ENCODE measurements at places on chromosomes 2 and 18.
A peak's percentile ranks its signal among the peaks of the same experiment; 100 is the strongest.

DNA sequence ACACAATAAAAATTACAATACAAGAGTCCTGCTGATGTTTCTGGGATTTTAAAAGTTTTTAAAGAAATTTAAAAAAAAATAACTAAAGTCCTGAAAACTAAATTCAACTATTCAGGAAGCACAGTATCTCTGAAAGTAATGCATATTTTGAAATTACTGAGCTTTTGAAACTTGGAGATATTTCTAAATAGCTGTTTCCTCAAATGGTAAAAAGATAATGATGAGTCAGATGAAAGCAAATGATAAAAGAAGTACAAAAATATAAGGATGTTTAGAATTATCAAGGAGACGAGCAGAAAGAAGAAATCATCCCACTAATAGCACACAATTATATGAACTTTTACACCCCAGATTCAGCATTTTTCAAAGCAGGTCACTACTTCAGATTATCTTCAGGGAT is 90.2 kb upstream of the SLC25A52 start:
- DNase-seq, result no peak

GRCh38 chr2:104433657-104434056 is 420.3 kb upstream of the POU3F3 start:
- no peak for DNase-seq

DNA sequence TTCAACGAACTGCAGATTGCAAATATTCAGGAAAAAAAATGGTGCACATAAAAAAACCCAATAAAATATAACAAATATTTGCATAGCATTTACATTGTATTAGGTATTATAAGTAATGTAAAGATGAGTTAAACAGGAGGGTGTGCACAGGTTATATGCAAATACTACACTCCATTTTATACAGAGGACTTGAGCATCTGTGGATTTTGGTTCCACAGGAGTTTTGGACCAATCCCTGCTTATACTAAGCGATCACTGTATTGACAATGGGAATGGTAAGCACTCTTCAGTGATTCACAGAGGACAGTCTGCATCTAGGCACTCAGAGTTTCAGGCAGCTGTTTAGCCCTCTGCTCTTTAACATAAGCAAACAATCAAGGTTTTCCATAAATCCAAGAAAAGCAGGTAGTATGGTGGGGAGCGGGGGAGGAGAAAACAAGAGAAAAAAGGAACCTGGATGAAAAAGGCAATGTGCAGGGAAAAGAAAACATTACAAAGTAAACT is 206.0 kb upstream of the PARD3B start:
- DNase-seq, result no peak

DNA sequence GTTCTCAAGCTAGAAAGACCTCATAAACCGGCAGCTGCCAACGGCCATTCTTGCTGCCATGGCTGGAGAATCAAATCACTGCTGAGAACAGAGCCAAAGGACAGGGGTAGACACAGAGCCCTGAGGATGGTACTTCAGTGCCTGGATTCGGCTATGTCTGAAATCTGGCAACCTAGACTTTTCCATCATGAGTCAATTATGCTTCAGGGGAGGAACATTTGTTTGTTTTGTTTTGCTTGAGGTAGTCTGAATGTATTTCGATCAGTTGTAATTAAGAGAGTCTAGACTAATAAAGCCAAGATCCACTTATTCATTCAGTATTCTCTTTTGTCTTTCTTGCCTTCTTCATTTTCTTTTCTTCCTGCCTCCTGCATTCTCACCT is 122.8 kb upstream of the SH3BP4 start:
- no peak for DNase-seq

DNA sequence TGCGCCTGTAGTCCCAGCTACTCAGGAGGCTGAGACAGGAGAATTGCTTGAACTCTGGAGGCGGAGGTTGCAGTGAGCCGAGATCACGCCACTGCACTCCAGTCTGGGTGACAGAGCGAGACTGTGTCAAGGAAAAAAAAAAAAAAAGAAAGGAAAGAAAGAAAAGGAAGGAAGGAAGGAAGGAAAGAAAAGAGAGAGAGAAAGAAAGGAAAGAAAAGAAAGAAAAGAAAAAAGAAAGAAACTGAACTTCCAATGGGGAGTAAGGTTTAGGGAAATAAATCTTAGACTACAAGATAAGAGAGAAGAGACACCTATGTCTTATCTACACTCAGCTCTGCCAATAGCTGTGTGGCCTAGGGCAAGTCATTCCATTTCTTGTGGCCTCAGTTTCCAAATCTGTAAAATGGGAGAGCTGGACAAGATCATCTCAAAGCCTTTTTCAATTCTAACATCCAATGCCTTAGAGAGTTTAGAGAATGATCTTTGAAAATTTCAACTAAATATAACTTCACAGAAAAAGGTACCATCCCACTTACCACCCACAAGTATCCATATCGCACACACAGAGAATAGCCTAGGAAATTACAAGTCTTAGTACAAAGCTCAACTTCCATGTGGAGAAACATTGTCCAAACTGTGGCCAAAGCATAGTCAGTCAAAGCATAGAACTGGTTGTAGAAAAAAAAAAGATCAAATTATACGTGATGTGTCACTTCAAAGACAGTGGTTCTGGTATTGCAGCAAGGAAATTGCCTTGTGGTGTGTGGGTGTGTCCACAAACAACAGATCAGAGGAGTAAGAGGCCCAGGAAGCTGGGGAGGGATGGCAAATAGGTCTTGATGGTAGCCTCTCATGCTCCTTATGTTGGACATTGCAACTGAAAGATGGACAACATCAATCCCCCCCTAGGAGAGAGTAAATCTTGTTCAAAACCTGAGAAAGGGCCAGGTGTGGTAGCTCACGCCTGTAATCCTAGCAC is 42.4 kb downstream of the SLC14A2 start:
- peak; percentile 43 for DNase-seq

DNA sequence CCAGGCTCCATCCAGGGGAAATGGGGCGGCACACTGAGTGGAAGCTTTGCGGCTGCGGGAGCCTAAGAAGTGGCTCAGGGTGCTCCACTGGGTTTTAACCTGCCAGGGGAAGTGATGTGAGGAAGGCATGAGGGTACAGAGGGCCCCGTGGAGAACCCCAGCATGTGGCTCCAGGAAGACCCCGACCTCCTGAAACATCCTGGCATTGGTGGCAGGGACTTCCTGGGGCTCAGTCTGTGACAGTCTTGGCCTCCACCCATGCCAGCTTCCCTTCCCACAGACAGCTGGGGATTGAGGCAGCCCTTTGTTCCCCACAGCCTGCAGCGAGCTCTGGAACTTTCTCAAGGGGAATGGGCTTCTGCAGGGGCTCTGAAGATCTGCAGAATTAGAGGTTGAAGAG is 146.6 kb downstream of the TNS1 start:
- DNase-seq, result no peak

GRCh38 chr2:45994060-45994459 is 303.1 kb upstream of the EPAS1 start:
- no peak for DNase-seq

DNA sequence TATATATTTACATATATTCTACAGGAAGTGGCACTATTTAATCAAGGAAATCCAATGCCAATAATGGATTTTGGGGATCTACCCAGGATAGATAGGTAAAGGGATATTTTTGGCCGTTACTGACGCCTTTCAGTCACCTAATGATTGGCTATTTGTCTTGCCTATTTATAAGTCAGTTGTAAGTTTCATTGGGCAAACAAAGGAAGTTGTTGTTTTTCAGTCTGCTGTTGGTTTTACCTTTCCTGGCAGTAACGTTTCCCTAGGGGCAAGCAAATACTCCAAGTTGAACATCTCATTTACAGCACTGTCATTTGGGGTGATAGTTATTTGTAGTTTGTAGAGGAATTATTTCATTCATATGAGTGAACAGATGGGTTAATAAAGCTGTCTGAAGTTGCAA is 17.0 kb upstream of the LANCL1 start:
- DNase-seq, result no peak

DNA sequence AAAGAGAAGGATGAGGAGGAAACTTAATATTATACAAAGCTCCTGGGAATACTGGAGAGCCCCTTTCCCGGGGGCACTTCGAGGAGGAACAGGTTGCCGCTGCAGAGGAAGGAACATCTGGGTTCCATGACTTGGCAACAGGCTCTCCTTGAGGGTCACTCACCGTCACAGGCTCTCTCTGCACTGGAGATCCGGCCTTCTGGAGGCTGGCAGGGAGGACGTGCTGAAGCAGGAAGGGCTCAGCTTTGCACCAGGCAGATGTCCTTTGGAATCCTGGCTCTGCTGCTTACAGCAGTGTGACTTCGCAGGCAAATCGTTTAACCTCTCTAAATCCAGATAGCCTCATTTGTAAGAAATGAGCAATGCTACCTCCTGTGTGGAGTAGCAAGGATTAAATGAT is 2.9 kb upstream of the DPYSL5 start:
- DNase-seq, result no peak

DNA sequence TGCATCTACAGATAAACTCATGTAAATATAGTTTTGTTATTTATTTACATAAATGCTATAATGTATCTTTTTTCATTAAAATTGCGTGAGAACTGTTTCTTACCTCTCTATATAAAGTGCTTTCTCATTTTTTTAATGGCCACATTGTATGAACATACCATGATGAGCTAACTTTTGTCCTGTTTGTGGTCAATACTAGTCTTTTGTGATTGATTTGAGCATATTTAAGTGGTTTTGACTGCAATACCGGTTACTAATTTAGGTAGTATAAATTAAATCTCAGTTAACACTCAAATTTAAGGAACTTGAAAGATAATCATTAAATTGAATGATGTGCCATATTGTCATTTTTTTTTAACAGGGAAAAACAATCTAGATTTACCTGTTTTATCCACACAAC is 108.2 kb downstream of the HAUS1 start:
- no peak for DNase-seq

- DNase-seq, result no peak
Observed at GRCh38 chr2:11996618-11997017, 250.2 kb downstream of the LPIN1 start.

DNA sequence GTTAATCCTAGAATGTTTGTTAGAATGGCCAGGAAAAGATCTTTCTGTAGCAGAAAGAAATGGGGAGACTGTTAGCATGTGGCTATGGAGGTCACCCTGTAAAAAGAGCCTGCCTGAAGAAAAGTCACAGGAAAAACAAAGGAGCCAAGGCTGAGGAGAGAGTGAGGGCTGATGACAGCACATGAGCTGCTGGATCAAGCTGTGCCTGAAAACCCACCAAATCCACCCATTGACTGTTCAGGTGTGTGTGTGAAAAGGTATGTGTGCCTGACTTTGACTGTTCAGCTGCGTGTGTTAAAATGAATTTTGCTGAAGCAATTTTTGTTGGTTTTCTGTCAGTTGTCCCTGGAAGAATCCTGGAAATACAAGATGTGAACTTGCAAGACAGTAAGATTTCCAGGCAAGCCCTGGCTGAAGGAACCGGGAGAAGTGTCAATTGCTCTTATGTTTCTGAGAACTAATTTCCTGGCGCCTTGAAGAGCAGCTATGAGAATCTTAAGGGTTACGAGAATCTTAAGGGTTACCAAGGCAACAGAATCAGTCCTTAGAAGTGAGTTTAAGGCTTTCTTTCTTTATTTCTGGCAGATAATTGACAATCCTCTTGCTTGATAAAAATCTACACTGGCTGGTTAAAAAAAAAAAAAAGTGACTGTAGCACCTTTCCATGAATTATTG is 73.0 kb upstream of the LGALSL start:
- no peak for DNase-seq

DNA sequence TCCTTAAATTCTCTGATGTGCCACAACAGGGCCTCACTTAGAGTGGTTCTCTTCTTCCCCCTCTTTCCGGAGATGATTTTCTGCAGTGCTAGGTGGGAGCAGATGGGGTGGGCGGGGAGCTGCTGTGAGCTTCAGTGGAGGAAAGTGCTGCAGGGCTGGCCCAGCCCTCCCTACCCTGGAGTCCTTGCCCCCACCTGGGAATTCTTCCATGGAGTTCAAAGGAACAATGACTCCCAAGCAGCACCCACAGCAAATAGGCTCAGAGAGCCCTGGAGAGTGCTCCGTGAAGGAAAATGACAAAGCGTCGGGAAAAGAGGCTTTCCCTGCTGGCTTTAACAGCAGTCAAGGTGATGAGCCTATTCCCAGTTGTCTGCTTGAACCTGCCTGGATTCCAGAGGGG is 28.8 kb downstream of the LOXHD1 start:
- DNase-seq, result no peak

DNA sequence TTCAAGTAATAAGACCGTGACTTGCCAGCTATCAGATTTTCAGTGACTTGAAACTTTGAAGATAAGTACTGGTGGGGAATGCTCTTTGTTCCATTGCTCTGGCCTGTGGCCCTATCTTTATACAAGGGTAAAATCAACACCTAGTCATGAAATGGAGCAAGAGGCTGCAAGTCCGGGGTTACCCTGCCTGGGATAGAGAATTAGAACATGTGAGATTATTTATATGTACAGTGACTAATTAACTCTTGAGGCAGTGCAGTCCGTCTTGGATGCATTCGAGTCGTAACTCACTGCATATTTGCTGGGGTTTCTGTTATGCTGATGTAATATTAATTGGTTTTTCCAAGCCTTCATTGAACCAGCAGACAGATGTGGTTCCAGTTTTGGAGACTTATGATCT is 105.8 kb upstream of the LYPD6 start:
- DNase-seq, result no peak

DNA sequence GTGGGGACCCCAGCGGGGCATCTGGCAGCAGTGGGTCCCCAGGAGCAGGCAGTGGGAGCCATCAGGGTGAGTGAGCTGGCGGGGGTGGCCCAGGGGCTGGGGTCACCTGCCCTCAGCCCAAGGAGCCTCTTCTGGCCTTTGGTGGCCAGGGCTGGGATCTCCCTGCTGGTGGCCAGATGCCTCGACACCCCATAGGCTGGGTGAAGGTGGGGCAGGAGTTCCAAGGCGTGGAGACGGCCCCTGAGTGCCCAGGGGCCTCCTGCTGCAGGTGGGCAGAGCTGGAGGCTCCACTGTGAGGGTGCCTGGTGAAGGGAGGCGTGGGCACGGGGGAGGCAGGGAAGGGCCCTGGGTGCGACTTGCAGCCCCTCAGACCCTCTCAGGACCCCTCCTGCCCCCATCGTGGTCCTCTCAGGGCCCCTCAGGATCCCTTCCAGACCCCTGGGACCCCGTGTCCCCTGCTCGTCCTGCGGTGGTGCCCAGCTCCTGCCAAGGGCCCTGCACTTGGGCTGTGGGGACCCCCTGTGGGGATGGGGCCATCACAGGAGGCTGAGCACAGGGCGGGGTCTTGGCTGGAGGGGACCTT is 5.0 kb upstream of the GPR35 start:
- DNase-seq, result no peak

DNA sequence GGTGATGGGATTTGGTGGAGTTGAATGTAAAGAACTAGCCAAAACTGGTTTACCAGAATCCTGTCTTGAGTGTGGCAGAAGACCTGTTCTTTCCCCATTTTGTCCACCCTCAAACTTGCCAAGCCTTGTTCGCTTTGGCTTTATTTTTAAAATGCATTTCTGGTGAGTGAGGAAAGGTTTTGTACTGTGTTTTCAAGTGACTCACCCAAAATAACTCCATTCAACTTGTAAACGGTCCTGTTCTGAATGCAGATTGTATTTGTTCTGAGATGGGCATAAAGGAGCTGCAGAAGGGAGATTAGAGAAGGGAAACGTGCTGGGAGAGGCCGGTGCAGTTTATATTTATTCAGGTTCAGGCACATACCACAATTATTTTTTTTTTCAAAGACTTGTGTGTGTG is 5.3 kb upstream of the ITPRID2 start:
- DNase-seq, result no peak

All from erythroblast (primary cell).